ENCODE measurements at places on chromosomes 2 and 18.

GRCh38 chr2:30368258-30368657 is 78.8 kb upstream of the LCLAT1 start:
- DNase-seq: no peak

DNA sequence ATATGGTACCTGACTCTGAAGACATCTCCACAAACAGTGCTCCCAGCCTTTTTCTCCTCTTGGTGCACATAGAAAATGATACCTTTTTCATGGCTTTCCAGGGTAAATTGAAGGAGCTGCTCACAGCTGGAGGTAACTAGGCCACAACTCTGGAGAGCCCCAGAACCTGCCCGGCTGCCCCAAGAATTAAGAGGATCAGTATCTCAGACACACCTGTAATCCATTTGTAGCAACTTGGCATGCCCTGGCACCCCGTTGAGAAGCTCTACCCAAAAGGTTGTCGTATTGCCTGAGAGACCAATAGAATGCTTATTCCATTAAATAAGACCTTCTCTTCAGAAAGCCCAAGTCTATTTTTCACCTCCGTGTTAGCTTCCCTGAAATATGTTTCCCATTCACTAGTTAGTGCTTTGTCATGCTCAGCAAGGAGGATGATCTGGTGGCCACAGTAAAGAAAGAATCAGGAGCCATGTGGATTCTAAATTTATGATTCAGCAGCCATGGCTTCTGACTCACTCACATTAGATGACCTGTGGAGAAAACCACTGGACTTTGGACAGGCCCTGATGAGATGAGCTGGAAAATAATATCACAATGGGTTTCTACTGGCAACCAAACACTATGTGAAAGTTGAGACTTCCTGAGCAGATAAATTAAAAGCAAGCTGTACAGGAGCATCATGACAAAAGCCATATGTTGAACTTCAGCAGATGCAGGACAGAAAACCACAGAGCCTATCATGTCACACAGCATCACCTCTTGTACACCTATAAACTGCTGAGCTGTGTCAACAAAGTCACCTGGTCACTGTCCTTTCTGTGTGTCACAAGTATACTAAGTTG is 253.3 kb upstream of the OSR1 start:
- no peak for DNase-seq

DNA sequence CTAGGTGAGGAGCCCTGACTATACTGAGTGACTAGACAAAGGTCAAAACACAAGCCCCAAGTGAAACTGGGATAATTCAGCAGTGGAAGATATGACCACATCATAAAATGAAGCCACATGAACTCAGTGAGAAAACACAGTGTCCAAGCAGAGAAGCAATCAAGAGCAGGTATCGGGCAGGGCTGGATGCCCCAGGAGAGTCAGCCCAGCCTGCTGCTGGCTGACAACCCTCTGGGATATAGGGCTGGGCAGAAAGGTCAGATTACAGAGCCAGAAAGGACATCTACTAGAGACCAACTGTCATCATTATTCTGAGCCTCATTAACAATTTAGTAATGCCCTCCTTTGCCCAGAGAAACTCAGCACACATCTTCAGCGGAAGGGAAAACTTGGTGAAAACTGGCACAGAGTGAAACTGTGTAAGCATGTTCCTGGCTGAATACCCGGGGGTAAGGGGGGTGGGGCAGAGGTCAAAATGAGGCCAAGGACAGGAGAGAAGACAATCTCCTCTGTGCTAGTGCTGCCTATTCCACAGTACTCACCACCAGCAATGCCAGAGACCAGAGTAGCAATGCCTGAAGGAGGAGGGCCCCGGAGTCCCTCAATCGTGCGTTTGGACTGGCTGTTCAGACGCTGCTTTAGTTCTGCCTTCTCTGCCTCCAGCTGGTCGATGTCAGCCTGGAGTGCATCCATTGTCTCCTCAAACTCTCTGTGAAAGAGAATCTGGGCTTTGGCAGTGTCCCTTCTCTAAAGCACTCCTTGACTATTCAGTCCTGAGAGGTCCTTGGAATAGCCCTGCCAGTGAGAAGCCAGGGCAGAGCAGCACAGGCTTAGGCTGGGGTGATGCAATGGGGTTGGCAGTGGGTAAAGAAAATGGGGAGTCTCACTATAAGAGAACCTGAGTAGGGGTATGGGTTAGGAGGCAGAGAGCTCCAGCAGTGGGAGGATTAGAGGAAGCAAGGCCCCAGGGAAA is 15.3 kb downstream of the DCTN1 start:
- no peak for DNase-seq

DNA sequence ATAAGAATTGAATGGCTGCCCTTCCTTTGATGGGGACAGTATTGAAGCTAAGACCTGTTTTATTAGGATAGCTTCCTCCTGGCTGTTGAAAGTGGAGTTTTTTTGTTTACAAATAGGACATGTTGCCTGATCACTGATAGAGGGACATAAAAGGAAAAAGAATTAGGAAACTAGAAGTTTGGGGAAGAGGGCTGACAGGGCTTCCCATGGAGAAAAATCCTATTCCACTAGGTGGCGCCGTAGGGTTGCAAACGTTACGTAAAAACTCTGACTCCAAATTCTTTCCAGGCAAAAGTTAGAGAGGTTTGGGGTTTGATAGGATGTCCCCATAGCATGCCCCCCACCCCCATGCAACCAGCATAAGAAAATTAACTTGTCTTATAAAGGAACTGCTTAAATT is 11.1 kb upstream of the RBFA start:
- no peak for DNase-seq

DNA sequence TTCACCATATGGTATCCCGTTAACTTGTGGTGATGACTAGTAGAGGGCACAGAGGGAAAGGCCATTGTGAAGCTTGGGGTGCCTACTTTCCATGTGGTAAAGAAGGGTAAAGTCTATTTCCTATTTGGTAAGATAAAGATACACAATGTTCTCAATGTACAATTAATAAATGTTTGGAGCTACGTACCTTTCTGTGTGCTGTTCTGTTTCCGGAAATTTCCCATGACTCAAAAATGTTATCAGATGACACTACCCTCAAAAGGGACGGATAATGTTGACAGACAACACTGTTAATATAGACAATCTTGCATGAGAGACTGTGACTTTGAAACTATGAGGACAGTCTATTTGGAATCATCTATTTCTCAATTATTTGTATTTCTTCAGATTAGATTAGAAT is 4.2 kb upstream of the SULT1C3 start:
- no peak for DNase-seq
